HL-60 (cell line): ENCODE measurements at places on chromosomes 12 and 14.

DNA sequence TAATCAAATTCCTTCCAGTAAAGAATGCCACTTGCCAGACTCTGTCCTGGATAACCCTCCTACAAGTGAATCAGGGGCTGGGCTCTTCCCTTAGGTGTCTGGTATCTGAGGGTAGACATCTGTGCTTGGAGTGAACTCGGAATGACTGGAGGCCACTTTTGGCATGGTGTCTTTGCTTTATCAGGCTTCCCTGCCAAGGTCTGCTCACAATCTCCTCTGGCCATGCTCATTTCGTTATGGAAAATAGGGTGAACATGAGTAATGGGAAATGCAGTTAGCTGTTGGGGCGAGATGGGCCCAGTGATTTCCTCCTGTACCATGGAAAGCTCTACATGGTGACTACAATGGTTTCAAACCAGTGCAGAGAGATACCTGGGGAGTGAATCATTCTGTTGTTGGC lies 212.9 kb downstream of the NRXN3 start:
- DNase-seq, result no peak

GRCh38 chr12:31308116-31308515 lies 17.8 kb downstream of the SINHCAF start:
- no peak for DNase-seq

GRCh38 chr12:98422812-98423211 lies 92.6 kb upstream of the TMPO start:
- DNase-seq, result no peak

- DNase-seq, result no peak
Measured at GRCh38 chr14:32622742-32623141, 293.6 kb downstream of the AKAP6 start.

GRCh38 chr12:1919284-1919683 lies 832 bp upstream of the CACNA2D4 start:
- no peak for DNase-seq

DNA sequence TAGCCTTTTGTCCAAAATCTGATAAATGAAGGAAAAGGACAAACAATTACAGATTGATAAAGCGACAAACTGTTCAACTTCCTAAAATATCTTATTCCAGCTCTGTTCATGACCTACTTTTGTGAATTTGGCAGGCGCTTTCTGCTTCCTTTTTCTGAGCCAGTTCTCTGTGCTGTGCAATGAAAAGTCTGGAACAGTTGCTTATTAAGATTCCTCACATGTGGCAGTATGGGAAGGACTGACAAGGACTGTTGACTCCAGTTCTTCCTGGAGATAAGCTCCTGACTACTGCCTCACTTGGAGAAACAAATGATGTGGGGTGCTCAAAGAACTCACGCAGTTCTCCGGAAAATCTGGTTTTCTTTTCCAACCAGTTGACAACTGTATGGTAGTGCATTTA lies 58.3 kb upstream of the ANP32D start:
- DNase-seq, result no peak

GRCh38 chr12:87793131-87793530 lies 236.1 kb downstream of the C12orf50 start:
- no peak for DNase-seq

GRCh38 chr12:30507576-30507975 lies 188.1 kb downstream of the IPO8 start:
- DNase-seq, result no peak

- DNase-seq, result no peak
Measured at GRCh38 chr12:7134396-7135166, 4.4 kb downstream of the CLSTN3 start.

DNA sequence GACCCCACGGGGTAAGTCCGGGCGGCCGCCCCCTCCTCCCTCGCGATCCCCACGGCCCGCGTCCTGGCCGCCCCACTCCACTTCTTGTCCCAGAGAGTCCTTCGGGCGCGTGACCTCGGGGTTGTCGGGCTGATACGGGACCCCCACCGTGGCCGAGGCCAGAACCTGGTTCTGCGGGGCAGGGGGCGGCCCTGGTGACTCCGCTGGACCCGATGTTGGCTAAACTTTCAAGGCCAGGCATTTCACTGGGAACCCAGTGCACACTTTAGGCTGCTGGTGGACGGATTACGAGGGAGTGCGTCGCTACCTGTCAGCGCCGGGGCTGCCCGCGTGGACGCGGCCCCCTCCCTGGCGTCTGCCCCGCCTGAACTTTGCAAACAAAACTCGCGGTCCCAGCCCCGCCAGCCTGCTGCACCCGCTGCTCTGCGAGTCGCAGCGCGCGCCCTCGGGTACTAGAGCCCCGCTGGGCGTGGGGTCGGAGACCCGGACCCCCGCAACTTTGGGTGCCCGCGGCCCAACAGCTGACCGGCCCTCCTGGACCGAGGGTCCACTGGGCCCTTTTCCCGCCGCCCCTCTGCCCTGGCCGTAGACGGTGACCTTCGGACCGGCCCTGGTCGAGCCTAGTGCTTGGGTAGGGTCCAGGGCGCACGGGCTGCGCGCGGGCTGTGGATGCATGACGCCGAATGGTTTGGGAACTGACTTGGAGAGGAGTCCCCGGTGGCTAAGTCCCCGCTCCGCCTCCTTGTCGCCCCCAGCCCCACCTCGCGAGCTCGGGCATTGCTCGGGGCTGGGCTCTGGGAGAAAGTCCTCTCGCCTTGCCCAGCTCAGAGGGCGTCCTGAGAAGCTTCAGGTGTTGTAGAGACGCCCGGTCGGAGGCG lies 624 bp downstream of the RIN3 start:
- no peak for DNase-seq

DNA sequence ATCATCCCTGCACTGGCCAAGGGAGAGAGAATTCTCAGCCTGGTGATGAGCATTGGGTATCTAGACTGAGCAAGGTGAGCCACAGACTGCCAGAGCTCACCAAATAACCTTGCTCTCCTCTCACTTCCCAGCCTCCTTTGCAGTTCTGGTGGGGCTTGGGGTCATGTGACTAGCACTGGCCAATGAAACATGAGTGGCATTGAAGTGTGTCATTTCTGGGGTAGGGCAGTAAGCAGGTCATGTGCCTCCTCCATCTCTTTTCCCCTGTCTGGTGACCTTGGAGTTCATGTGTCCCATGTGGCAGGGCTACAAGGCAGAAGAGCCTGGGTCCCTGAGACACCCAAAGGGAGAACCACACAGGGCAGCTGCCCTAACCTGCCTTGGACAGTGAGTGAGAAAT lies 3.6 kb upstream of the KRT72 start:
- DNase-seq, result no peak

DNA sequence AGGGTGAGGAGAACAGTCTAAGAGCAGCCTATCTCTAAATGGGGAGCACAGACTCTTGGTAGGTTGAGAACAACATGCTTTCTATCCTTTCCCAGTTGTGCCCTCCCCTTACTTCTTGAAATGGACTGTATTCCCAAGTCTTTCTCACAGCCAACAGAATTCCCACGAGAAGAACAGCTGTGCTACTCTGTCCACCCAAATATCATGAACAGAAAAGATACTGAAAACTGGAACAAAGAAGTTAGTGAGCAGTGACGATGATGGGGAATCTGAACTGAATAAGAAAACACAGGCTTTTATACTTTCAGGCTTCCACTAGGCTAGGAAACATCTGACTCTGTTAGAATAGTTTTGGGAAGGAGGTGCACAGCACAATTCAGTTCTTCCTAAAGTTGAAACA lies 3.4 kb downstream of the NACA start:
- DNase-seq, result no peak

- DNase-seq, result no peak
Measured at GRCh38 chr14:105287249-105288102, 13.3 kb downstream of the BRF1 start.

- no peak for DNase-seq
Measured at GRCh38 chr14:33120341-33120740, 181.7 kb downstream of the NPAS3 start.

DNA sequence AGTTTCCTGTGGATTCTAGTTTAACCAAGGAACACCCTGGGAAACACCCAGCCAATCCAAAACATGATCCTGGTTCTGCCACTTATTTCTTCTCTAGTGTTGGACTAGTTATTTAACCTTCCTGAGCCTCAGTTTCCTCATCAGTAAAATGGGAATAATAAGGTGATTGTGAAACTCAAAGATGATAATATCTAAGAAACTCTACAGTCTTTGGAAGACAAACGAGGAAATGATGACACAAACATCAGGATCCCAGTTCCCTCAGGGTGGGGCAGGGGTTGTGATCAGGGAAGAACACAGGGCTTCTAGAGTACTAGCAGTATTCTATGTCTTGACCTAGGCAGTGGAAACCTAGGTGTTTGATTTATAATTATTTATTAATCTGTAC lies 18.1 kb upstream of the TMEM106C start:
- DNase-seq, result no peak

GRCh38 chr12:64147011-64147631 lies 75.0 kb downstream of the KICS2 start:
- DNase-seq, result no peak
